COR-L47 (cell line): ENCODE measurements at places on chromosomes 1 and 21.

GRCh38 chr1:14513111-14513510 is 85.4 kb upstream of the KAZN start:
- DNase-seq: no peak

GRCh38 chr21:38139380-38140168 is 117.2 kb upstream of the KCNJ15 start:
- peak; percentile 8 for DNase-seq

GRCh38 chr1:2314273-2314802 is 77.0 kb downstream of the MORN1 start:
- DNase-seq: no peak

- DNase-seq: no peak
Measured at GRCh38 chr1:241827264-241827663, 20.7 kb upstream of the EXO1 start.

DNA sequence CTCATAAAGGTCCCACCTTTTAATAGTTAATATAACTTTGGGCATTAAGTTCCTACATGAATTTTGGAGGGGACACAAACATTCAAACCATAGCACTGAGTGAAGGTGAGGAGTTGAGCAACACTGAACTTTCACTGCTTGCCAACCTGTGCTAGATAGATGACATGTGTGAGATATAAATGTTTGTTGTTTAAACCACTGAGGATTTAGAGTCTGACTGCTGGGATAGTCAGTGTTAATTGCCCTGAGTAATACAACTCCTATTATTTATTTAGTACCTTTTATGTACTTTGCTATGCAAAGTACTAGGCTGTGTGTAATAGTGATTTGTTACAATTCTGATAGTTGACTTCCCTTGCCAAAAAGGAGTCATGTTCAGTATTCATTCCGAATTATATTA is 32.4 kb upstream of the SLC16A1 start:
- DNase-seq: no peak
